MCF 10A (cell line): ENCODE measurements at places on chromosomes 4 and X. TPM values are rescaled to one million over a fixed set of nuclear protein-coding genes. Genes with fewer than 3 reads are reported as not detected.

GRCh38 chrX:134484039-134484438, 24.1 kb downstream of the HPRT1 start:
- peaks cover 25% of the 10 kb centered on the region for H3K27me3 ChIP-seq
- peak; percentile 59 for DNase-seq
- no peak overlapping the region for H3K27ac ChIP-seq
- no peaks in the 10 kb centered on the region for H3K36me3 ChIP-seq

DNA sequence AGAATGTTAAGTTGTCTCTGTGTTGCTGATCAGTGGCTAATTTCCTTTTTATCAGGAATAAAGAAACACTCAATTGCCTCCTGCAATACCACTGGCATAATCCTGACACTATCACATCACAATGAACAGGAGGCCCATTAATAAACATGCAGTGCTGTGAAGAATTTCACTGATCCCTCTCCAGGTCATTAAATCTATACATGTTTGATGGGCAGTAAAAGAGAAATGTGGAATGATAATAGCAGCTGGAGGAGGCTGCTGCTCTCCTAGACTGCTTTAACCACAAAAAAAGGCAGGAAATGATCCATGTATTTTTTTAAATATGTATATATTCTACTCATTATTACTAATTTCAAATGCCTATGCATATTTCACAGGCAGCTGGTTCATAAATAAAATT, 202.1 kb downstream of the CENPC start:
- H3K27ac ChIP-seq: no peak overlapping the region
- DNase-seq: no peak
- H3K27me3 ChIP-seq: no peaks in the 10 kb centered on the region
- H3K36me3 ChIP-seq: no peaks in the 10 kb centered on the region
- H3K4me3 ChIP-seq: no peak overlapping the region
- no peaks in the 10 kb centered on the region for H3K4me1 ChIP-seq

- peaks cover 41% of the 10 kb centered on the region for H3K27me3 ChIP-seq
- H3K4me3 ChIP-seq: no peak overlapping the region
- no peaks in the 10 kb centered on the region for H3K36me3 ChIP-seq
- DNase-seq: no peak
- H3K27ac ChIP-seq: no peak overlapping the region
Measured at GRCh38 chrX:12891915-12892506, 14.4 kb upstream of the TLR8 start.

GRCh38 chrX:131802836-131803626, 220.1 kb upstream of the STK26 start:
- peak; percentile 76 for DNase-seq
- peak overlapping the region; percentile 70 for H3K4me3 ChIP-seq
- H3K36me3 ChIP-seq: no peaks in the 10 kb centered on the region
- peaks cover 7% of the 10 kb centered on the region for H3K4me1 ChIP-seq
- H3K27me3 ChIP-seq: no peaks in the 10 kb centered on the region

Gene PRDX4
- total RNA-seq: 134 and 157 TPM in 2 replicates

Gene PNMA5
- not detected in 2 replicates for total RNA-seq

DNA sequence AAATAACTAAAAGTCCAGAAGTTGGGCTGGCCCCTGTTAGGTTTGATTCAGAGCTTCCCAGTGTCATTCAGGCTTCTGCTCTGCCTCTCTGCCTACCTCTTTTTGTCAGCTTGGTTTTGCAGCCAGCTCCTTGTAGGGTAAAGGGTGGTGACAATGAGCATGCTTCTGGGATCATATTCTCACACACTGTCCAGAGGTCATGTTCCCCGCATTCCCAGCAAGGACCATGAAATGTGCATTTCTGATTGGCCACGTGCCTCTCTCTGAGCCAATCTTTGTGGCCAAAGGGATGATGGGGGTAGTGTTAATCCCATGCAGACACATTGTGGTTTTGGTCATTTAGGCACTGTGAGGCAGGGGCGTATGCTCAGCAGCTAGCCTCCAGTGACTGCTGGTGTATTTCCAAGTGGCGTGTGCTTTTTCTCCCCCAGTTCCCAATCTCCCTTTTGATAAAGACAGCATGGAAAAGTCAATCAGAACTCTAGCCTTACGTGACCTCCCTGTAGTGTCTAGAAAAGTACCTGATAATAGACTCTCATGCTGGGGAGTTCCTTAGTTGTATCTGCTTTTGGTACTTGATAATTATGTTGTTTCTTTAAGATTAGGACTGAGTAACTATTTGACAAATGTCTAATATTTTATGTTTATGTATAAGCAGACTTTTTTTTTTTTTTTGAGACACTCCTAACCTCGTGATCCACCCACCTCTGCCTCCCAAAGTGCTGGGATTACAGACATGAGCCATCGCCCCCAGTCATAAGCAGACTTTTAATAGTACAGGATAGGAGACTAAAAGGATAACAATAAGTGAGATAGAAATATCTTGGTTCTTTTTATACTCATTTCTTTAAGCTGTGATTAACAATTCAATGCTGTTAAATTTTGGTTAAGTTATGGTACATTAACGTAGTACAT, 57.8 kb downstream of the KIAA0232 start:
- H3K36me3 ChIP-seq: peaks cover 29% of the 10 kb centered on the region
- no peak overlapping the region for H3K27ac ChIP-seq
- H3K4me1 ChIP-seq: peaks cover 7% of the 10 kb centered on the region
- no peak overlapping the region for H3K4me3 ChIP-seq
- no peak for DNase-seq

DNA sequence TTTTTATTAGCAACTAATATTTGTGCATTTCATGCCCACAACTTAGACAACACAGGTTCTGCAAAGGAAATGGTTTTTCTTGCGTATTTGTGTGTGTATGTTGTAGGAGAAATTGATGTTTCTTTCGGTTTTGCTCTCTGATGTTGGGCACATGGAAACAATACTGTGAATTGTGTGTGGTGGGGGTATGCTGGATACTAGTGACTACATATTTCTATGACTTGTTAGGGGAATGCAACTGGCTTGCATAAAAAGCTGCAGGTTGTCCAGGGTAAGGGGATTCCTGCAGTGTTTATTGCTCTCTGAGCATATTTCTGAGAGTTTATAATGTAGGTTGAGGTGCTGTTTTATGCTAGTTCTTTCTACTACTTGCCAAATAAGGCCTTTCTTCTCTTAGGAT, 11.6 kb downstream of the DLG3 start:
- peaks cover 39% of the 10 kb centered on the region for H3K27me3 ChIP-seq
- no peak overlapping the region for H3K27ac ChIP-seq
- DNase-seq: no peak
- peak overlapping the region; percentile 83 for H3K4me3 ChIP-seq
- peaks cover 9% of the 10 kb centered on the region for H3K4me1 ChIP-seq

DNA sequence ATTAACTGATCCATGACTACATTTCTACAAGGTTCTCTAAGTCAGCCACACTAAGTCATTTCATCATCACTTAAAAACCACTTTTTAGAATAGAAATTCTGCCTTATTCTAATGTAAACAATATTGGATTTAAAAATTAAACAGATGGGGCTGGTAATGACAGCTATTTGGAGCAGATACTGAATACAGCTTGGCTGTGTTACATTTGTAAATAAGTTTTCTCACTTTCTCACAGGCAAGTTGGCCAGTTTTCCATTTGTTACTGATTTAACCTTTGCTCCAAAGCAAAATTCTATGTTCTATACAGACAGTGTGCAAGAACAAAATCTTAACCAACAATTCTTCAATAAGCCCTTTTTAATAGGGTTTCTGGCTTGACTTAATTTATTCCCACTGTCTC, 370.7 kb downstream of the GRIA2 start:
- no peak overlapping the region for H3K4me3 ChIP-seq
- H3K27me3 ChIP-seq: no peaks in the 10 kb centered on the region
- H3K36me3 ChIP-seq: peaks cover 6% of the 10 kb centered on the region
- no peak for DNase-seq
- no peak overlapping the region for H3K27ac ChIP-seq

- no peak overlapping the region for H3K4me3 ChIP-seq
- no peaks in the 10 kb centered on the region for H3K4me1 ChIP-seq
- H3K36me3 ChIP-seq: peaks cover 7% of the 10 kb centered on the region
- peak; percentile 9 for DNase-seq
- no peak overlapping the region for H3K27ac ChIP-seq
Measured at GRCh38 chrX:155715141-155715540, 102.4 kb upstream of the TMLHE start.

Gene PCDH10
- not detected in 2 replicates for total RNA-seq

DNA sequence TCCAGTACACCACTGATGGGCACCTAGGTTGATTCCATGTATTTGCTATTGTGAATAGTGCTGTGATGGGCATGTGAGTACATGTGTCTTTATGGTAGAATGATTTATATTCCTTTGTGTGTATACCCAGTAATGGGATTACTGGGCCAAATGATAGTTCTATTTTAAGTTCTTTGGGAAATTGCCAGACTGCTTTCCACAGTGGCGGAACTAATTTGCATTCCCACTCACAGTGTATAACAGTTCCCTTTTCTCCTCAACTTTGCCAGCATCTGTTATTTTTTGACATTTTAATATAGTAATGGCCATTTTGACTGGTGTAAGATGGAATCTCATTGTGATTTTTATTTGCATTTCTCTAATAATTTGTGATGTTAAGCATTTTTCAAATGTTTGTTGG, 25.9 kb downstream of the CC2D2A start:
- DNase-seq: no peak
- H3K27me3 ChIP-seq: no peaks in the 10 kb centered on the region
- H3K27ac ChIP-seq: no peak overlapping the region
- H3K4me3 ChIP-seq: no peak overlapping the region
- H3K36me3 ChIP-seq: no peaks in the 10 kb centered on the region

DNA sequence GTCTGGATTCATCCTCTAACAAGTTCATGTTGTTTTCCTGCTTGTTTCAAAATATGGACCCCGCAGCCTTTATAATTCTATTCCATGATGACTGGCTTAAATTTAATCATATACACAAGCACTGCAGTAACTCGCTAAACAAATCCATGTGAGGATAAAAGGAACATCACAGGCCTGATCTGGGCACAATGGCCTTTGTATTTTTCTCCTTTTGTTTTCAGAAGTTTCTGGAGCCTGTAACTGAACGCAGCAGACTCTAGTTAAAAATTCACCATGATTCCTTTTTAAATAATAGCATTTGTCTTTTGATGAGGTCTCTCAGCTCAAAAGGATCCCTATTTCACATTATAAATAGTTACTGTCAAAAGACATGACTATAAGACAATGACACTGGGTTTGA, 30.2 kb upstream of the TMEM184C start:
- no peak overlapping the region for H3K4me3 ChIP-seq
- peaks cover 17% of the 10 kb centered on the region for H3K4me1 ChIP-seq
- no peak overlapping the region for H3K27ac ChIP-seq
- no peak for DNase-seq
- H3K36me3 ChIP-seq: no peaks in the 10 kb centered on the region

Gene RTL5
- not detected in 2 replicates for total RNA-seq

- no peaks in the 10 kb centered on the region for H3K4me1 ChIP-seq
- H3K4me3 ChIP-seq: no peak overlapping the region
- H3K27ac ChIP-seq: no peak overlapping the region
- H3K36me3 ChIP-seq: no peaks in the 10 kb centered on the region
- H3K27me3 ChIP-seq: peaks cover 31% of the 10 kb centered on the region
- DNase-seq: no peak
Measured at GRCh38 chrX:129632443-129632842, 22.3 kb downstream of the APLN start.

DNA sequence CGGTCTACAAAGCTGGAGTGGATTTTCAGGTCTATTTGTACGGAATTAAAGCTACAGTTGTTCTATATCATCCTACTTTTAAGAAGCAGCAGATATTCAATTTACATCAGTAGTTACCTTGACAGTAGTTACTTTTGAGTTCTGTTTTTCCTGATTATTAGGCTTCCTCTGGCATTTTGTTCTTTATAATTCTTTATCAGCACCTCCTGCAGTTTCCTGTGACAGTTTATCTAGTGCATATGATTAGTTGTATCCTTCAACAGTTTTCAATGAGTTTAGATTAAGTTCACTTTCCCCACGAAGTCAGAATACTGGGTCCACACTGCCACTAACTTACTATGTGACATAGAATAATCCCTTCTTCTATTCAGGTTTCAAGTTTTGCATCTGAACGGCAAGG, 71.7 kb downstream of the IDS start:
- no peak overlapping the region for H3K27ac ChIP-seq

DNA sequence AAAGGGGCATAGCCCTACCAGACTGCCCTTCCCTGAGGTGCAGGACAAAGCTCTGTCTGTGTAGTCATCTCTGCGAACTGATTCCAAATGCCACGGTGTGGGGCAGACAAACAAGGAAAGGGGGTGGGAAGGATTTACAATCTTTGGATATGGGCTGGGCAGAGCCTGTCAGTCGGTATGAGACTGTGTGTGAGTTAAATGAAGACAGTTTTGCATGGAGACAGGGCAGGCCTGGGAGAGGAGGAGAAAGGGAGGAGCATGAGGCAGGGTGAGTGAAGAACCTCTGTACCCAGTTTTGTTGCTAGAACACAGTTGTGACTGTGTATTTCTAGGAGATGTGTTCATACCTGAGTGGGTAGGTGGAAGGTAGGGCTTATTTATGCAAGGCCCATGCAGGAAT, 59.4 kb upstream of the MSN start:
- H3K4me3 ChIP-seq: no peak overlapping the region
- H3K27me3 ChIP-seq: no peaks in the 10 kb centered on the region
- H3K4me1 ChIP-seq: peaks cover 14% of the 10 kb centered on the region
- no peak for DNase-seq
- no peak overlapping the region for H3K27ac ChIP-seq

- H3K27ac ChIP-seq: peak overlapping the region; percentile 23
- H3K27me3 ChIP-seq: no peaks in the 10 kb centered on the region
- DNase-seq: peak; percentile 28
- H3K4me3 ChIP-seq: no peak overlapping the region
- peaks cover 10% of the 10 kb centered on the region for H3K4me1 ChIP-seq
Measured at GRCh38 chrX:82748906-82749505, 759.1 kb upstream of the POU3F4 start.

Gene ADH6
- total RNA-seq: not detected in 2 replicates

DNA sequence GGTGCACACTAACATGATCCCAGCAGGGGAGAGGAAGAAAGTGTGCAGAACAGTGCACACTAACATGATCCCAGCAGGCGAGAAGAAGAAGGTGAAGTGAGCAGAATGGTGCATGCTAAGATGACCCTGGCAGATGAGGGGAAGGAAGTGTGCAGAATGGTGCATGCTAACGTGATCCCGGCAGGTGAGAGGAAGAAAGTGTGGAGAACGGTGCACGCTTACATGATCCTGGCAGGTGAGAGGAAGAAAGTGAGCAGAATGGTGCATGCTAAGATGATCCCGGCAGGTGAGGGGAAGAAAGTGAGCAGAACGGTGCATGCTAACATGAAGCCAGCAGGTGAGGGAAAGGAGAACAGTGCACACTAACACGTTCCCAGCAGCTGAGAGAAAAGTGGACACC, 83.7 kb downstream of the ACOX3 start:
- no peak overlapping the region for H3K4me3 ChIP-seq
- no peaks in the 10 kb centered on the region for H3K27me3 ChIP-seq
- no peak for DNase-seq
- no peaks in the 10 kb centered on the region for H3K36me3 ChIP-seq
- peaks cover 17% of the 10 kb centered on the region for H3K4me1 ChIP-seq
- H3K27ac ChIP-seq: no peak overlapping the region

DNA sequence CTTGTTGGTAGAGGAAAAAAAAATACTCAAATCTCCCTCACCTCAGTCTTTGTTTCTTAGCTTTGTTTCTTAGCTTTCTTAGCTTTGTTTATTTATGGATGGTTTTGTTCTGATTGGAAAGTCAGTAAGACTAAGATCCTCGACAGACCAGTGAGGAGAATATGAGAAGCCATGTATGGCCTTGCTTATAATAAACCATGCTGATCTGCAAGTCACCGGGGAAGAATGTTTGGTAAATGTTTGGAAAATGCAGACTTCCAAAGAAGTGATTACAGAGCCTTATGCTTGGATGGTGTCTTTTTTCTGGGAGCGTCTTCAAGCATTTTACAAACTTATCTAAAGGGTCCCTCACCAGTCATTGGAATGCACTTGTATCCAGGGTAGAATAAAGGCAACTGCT, 90.1 kb upstream of the NOCT start:
- no peaks in the 10 kb centered on the region for H3K4me1 ChIP-seq
- no peaks in the 10 kb centered on the region for H3K36me3 ChIP-seq
- no peak for DNase-seq
- no peak overlapping the region for H3K4me3 ChIP-seq
- no peak overlapping the region for H3K27ac ChIP-seq
